ENCODE measurements at places on chromosomes 5 and 9. TPM values are rescaled to one million over a fixed set of nuclear protein-coding genes. Genes with fewer than 3 reads are reported as not detected.

CDC25C gene
- 3.1 TPM for total RNA-seq

ZNF883 gene
- total RNA-seq = 1.9 TPM

OR1J2 gene
- total RNA-seq = not detected

DMRT3 gene
- total RNA-seq = not detected

RGMB gene
- 14.2 TPM for total RNA-seq

Measured in esophagus squamous epithelium (tissue), 5 donors.